Dermis microvascular lymphatic vessel endothelial cell (primary cell): ENCODE measurements at places on chromosomes 4 and X. TPM values are rescaled to one million over a fixed set of nuclear protein-coding genes. Genes with fewer than 3 reads are reported as not detected.

- no peak for DNase-seq
These were observed 224.9 kb upstream of the PCDH7 start for GRCh38 chr4:30495251-30495650.

DNA sequence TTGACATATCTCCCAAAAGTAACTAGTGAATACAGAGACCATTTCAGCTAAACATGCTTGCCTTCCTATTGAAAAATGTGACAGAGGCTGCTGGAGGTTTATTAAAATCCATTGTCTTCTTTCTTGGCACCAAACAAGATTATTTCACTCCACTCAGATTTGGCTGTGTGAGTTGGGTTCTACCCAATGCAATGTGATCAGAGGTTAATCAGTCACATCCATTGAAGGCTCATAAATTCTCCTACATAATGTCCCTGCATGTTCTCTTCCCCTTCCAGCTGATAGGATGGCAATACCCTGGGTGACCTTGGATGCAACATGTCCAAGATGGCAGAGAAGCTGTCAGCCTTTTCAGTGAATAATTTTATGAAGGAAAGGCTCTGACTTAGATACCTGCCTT, 54.5 kb downstream of the TKTL2 start:
- DNase-seq = no peak

GRCh38 chr4:154616731-154617130, 4.3 kb upstream of the FGG start:
- no peak for DNase-seq

- DNase-seq = no peak
These were observed 36.8 kb upstream of the ARSD start for GRCh38 chrX:2965965-2966364.

GRCh38 chr4:173252024-173252935, 81.9 kb downstream of the HMGB2 start:
- DNase-seq = peak; percentile 46

- no peak for DNase-seq
These were observed 50.6 kb downstream of the STIM2 start for GRCh38 chr4:26911254-26911653.

DNA sequence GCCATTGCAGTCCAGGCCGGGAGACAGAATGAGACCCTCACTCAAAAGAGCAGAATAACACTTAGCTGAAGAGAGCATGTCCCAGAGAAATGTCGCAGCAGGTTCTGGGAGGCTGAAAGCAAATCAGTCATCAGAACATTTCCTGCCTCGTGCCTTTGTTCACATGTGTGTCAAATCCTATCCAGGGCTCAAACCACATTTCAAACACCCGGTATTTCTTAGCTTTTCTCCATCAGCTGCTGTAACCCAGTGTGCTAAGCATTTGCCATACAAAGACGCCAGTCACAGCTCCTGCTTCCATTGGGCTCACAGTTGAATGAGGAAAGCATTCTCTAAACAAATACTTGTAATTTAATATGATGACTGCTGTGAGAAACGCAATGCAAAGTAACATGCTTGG, 6.0 kb downstream of the PALLD start:
- DNase-seq = no peak

- no peak for DNase-seq
These were observed 222.1 kb upstream of the RPL34 start for GRCh38 chr4:108398316-108398715.

DNA sequence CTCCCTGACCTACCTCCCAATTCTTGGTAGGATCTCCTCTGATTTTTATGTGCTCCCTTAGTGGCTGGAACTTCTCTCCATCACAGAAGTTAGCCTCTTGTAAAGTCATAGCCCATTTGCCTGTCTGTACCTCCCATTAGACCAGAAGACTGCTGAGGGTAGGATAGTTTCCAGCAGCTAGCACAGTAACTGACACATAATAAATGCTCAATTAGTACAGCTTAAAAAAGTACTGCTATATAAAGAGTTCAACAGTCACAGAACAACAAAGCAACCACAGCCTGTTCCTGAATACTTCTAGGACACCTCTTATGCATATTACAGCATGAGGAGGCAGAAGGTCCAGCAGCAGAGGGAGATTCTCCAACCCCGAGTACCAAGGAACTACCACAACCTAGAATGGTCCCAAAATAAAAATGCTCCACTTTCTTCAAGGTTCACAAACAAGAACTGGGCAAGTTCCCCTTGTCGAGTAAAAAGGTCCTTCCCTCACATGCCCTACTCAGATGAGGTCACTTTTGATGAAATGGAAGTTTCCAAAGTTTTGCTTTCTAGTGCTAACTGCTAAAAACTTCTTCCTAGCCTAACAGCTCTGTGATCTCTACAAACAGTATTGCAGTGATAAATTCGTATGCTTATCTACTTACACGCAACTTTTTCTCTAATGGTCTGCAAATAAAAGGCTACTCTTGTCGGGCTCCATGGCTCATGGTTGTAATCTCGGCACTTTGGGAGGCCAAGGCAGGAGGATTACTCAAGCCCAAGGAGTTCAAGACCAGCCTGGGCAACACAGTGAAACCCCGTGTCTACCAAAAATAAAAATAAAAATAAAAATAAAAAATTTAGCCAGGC, 12.8 kb downstream of the MECP2 start:
- no peak for DNase-seq

- no peak for DNase-seq
These were observed 543.1 kb upstream of the ADGRL3 start for GRCh38 chr4:60657041-60657440.

- no peak for DNase-seq
These were observed 201.8 kb upstream of the LEF1 start for GRCh38 chr4:108370291-108371141.

GRCh38 chr4:156767911-156768415, 203.6 kb downstream of the PDGFC start:
- DNase-seq = no peak

GRCh38 chr4:17587094-17587822, 10.3 kb downstream of the LAP3 start:
- no peak for DNase-seq

DNA sequence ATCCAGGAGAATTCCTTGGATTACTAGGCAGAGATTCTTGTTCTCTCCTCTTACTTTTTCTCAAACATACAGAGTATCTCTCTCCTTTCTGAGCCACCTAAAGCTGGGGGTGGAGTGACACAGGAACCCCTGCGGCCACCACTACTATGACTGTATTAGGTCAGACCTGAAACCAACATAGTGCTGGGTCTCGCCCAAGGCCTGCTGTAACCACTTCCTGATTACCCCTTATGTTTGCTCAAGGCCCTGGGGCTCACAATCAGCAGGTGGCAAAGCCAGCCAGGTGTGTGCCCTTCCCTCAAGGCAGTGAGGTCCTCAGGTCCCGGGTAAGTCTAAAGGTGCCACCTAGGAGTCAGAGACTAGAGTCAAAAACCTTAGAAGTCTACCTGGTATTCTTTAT, 166.4 kb downstream of the PARM1 start:
- DNase-seq = no peak

GRCh38 chr4:71210823-71211222, 128.0 kb upstream of the SLC4A4 start:
- no peak for DNase-seq

GRCh38 chr4:126451237-126451873, 1136.6 kb downstream of the FAT4 start:
- no peak for DNase-seq

DNA sequence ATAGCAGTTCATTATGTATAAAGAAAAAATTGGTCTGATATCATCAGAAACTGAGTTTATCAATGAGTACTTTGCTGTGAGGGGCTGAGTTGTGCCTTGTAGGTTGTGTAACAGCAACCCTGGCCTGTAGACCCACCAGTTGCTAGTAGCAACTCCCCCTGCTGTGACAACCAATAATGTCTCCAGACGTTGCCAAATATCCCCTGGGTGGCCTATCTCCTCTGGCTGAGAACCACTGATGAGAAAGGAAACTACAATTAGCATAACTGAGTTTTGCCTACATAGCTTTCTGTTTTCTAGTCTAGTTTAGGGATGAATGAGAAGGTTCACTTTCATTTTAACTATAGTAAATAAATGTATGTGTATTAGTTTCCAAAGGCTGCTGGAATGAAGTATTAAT, 234.1 kb downstream of the CPE start:
- DNase-seq = no peak

GRCh38 chrX:22090181-22090580, 58.1 kb downstream of the PHEX start:
- peak; percentile 30 for DNase-seq

GRCh38 chrX:65451663-65452062, 82.9 kb downstream of the LAS1L start:
- peak; percentile 20 for DNase-seq

- no peak for DNase-seq
These were observed 121.8 kb upstream of the EDA2R start for GRCh38 chrX:66760651-66761050.

GRCh38 chrX:23251043-23251442, 83.6 kb upstream of the PTCHD1 start:
- no peak for DNase-seq

- DNase-seq = peak; percentile 31
These were observed 2.8 kb upstream of the GRIA2 start for GRCh38 chr4:157217708-157218107.

GRCh38 chr4:8585186-8585585, 5.0 kb downstream of the GPR78 start:
- no peak for DNase-seq

- DNase-seq = no peak
These were observed 44.7 kb upstream of the MAGED4 start for GRCh38 chrX:52140020-52140419.

DNA sequence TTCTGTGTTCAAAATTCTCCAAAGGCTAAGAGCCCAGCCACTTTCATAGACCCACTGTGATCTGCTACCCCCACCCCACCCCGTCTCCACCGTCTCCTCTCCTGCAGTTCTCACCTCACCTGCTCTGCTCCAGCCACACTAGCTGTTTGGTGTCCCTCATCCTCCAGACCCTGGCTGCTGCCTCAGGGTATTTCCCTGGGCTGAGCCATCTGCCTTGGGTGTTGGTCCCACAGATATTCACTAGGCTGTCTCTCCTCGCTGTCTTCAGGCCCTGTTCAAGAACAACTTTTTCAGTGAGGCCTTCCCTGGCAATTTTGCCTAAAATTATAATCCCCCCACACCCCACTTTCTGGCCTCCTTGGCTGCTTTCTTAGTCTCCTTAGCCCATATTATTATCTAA, 31.8 kb upstream of the DAPP1 start:
- DNase-seq = no peak

GRCh38 chr4:116016201-116016600, 902.8 kb upstream of the NDST4 start:
- DNase-seq = peak; percentile 18

DNA sequence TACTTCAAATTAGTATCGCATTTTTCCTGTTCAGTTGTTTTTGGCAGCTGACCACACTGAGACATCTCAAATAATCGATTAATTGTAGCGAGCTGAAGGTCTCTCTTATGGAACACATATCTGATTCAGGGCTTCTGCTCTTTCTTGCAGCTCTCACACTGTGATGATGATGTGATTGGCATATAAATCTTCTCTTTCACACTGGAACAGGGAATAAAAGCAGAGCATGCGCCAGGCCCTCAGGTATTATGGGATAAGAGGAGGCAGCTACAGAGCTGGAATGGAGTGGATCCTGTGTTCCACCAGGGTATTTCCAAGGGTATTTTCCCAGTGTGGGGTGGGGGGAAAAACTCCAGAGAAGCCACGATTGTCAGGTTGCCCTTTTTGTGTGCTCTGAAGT, 265.4 kb upstream of the CASK start:
- DNase-seq = no peak

GRCh38 chr4:118968005-118968404, 79.4 kb downstream of the SYNPO2 start:
- no peak for DNase-seq

DNA sequence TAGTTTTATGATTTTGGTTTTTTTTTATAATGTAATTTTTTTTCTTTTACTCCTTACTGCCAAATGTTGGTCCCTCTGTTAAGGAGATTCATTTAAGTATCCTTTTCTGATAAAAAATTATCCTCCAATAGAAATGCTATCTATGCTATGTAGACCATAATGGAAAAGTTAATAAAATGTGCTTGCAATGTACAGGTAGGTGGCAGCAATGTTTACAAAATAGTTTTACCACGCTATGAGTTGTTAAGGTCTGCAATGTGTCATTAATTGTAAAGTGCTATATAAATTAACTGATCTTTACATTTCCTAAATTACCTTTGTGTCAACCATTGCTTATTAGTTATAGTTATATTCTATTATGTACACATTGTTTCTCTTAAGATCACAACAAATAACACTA, 3.8 kb upstream of the CENPC start:
- peak; percentile 49 for DNase-seq

- DNase-seq = peak; percentile 43
These were observed 64.7 kb downstream of the TMEM156 start for GRCh38 chr4:38967260-38968095.

- DNase-seq = no peak
These were observed 3.5 kb downstream of the SPOCK3 start for GRCh38 chr4:167230744-167231143.

GRCh38 chr4:165124488-165124887, 11.8 kb upstream of the TMEM192 start:
- DNase-seq = no peak

- no peak for DNase-seq
These were observed 217.3 kb upstream of the PSAPL1 start for GRCh38 chr4:7652006-7652405.

- DNase-seq = no peak
These were observed 41.0 kb upstream of the PDLIM5 start for GRCh38 chr4:94410678-94411206.

DNA sequence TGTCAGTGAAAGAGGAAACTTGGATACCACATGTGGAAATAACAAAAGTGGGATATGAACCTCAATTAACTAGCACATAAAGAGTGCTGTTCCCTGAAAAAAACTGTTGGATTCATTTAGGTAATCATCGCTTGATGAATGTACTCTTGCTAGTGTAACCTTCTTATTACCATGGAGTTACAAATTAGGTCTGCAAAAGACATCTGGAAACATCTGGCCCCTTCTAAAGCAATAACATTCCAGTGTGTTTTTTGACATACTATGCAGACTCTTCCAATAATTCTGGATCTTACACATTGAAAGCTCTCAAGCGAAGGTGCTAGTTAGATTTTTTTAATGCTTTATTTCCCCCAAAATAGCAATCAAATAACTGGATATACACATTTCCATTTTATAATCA, 134.6 kb downstream of the ATP10D start:
- no peak for DNase-seq

- DNase-seq = no peak
These were observed 33.0 kb downstream of the NAT8L start for GRCh38 chr4:2091990-2092668.

GRCh38 chr4:620201-620600, 5.2 kb upstream of the PDE6B start:
- no peak for DNase-seq

Gene HHIP
- total RNA-seq = 90.9 and 127 TPM in 2 replicates

Gene ALAS2
- not detected in 2 replicates for total RNA-seq

Gene HSFX2
- total RNA-seq = 0.25 and 0.26 TPM in 2 replicates

Gene LGI2
- total RNA-seq = under 0.01 TPM in 1 of 2 replicates, not detected in the other

Gene PASD1
- total RNA-seq = not detected in 2 replicates

Gene DDIT4L
- 2.0 and 4.1 TPM in 2 replicates for total RNA-seq

Gene POLN
- total RNA-seq = 1.9 TPM in 2 replicates

Gene NSDHL
- 13.9 and 15.5 TPM in 2 replicates for total RNA-seq

Gene RPL9
- 1,640 and 2,535 TPM in 2 replicates for total RNA-seq

Gene GABRA4
- total RNA-seq = not detected in 2 replicates

Gene C4orf17
- not detected in 2 replicates for total RNA-seq

Gene NUDT10
- under 0.01 TPM in 2 replicates for total RNA-seq

Gene TAF7L
- total RNA-seq = 0.13 TPM in 1 of 2 replicates, not detected in the other

Gene FAM47A
- total RNA-seq = not detected in 2 replicates

Gene PRPS2
- total RNA-seq = 15.7 and 17.6 TPM in 2 replicates

Gene CSAG1
- not detected in 2 replicates for total RNA-seq

Gene CLTRN
- under 0.01 TPM in 1 of 2 replicates, not detected in the other for total RNA-seq

Gene UPF3B
- 1.7 and 1.8 TPM in 2 replicates for total RNA-seq
